ENCODE measurements at places on chromosomes 4 and X.

GRCh38 chrX:121455890-121456289 is 408.5 kb downstream of the GLUD2 start:
- no peak for DNase-seq

GRCh38 chr4:39947963-39948362 is 29.7 kb downstream of the PDS5A start:
- no peak for DNase-seq

- no peak for DNase-seq
These were observed 18.0 kb upstream of the OCIAD1 start for GRCh38 chr4:48812866-48813265.

- no peak for DNase-seq
These were observed 15.3 kb downstream of the PHEX start for GRCh38 chrX:22047468-22047867.

DNA sequence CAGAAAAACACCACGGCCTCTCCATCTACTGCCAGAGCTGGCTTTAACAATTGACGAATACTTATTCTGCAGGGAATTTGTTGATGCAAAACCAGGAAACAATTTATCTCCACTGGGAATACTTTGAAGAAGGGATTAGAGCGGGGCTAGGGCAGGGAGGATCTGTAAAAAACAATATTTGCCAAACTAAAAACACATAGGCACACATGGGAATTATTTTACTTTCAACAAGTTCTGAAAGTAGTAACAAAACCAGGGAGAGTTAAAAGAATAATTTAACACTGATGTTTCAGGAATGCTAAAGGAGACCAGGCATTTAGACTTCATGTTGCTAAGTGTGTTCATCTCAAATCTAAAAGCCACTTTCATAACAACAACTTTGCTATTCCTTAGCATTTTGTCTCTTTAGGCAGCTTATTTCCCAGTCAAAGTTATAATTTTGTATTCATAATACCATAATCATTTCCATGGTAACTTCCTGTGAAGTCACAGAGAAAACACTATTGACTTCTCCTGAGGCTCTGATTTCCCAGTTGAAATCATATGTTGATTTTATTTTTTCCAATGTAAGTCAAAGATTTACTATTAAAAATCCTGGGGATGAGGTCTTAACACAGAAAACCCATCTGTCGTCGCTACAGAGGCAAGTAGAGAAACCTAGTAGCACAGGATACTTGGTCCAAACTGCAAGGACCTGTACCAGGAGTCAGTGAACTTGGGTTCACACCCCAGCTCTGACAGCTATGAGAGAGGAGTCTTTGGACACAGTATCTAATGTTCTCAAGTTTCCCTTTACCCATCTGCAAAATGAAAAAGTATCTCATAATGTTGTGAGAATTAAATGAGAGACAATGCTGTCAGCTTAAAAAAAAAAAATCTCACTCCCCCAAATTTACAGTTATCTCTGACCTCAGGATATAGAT is 69.3 kb downstream of the SH3RF1 start:
- peak; percentile 16 for DNase-seq

GRCh38 chr4:38935391-38936073 is 67.9 kb downstream of the FAM114A1 start:
- no peak for DNase-seq

- DNase-seq = no peak
These were observed 271.6 kb downstream of the TLL1 start for GRCh38 chr4:166144607-166145006.

- DNase-seq = peak; percentile 64
These were observed 80.7 kb downstream of the SYNPO2 start for GRCh38 chr4:118969359-118969758.

GRCh38 chrX:7086384-7086783 is 61.1 kb upstream of the STS start:
- DNase-seq = no peak

DNA sequence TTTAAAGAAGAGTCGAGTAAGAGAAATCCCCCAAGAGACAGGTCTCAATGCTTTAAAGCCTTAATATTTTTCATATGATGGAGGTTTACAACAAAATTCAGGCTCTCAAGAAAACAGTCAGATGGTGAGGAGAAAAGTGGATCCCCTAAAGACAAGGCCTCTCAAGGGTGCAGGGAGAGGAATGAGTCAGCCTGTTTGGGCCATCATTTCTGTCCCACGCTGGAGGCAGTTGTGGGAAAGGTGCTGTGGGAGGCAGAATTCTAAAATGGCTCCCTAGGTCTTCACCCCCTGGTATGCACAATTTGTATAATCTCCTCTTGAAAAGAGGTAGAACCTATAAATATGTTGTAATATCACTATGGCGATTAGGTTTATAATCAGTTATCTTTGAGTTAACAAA is 4.6 kb upstream of the TIFA start:
- DNase-seq = no peak

All from DMS53 (cell line).